ENCODE measurements at places on chromosomes 2 and 18.
A peak's percentile ranks its signal among the peaks of the same experiment; 100 is the strongest.

- no peak for DNase-seq
These were observed 16.0 kb upstream of the CATIP start for GRCh38 chr2:218340656-218341055.

- no peak for DNase-seq
These were observed 93.5 kb downstream of the CAPN13 start for GRCh38 chr2:30713698-30714097.

DNA sequence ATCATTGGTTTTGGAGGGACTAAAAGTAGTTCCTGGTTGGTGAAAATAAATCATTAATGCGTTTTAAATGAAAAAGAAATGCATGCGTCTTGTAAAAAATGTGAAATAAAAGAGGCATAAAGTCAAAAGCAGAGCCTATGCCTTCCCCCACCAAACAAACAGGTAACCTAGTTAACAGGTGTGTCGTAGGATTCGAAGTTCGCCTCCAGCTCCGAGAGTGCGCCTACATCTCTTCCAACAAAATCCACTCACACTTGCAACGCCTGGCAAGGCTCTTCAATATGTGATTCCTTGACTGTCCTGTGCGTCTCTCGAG, 677 bp upstream of the SMAD4 start:
- no peak for DNase-seq

GRCh38 chr2:20093263-20094141, 42.1 kb upstream of the LAPTM4A start:
- DNase-seq = no peak

- DNase-seq = peak; percentile 91
These were observed 30.6 kb downstream of the RTN4 start for GRCh38 chr2:55019526-55020258.

GRCh38 chr18:34818064-34818463, 108.0 kb downstream of the DTNA start:
- DNase-seq = no peak

DNA sequence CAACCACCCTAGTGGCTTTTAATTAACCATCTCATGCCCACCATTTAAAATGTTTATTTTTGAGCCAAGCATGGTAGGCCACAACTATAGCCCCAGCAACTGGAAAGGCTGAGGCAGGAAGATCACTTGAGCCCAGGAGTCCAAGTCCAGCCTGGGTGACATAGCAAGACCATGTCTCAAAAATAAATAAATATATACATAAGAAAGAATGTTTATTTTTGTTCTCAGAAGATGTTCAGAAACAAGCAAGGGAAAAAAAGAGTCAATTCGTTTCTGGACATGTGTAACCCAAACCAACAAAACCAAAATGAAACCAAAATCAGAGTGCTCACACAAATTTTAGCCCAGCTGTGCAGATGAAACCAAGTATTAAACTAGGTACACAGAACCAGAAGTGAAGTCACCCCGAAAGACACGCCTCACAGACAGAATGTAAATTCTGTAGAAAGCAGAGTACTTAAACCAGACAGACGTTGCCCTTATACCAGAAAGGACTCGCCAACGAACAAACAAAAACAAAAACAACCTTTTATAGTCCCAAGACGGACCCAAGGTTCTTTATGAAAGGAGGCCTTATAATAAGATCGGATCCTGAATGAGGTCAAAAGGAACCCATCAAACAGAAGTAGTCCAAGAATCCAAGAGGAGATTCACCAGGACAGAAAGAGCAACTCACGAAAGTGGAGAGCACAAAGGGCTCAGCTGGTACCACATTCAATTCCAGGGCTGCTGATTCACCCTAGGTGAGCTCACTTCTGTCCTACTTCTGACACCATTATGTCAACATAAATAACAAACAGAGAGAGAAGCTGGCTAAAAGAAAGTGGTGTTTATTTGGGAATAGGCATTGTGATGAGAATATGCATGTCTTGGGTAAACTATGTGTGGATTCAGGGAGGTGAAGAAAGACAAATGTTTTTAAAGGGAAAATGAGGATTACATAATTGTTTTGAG, 31.8 kb upstream of the MTCL1 start:
- DNase-seq = no peak

DNA sequence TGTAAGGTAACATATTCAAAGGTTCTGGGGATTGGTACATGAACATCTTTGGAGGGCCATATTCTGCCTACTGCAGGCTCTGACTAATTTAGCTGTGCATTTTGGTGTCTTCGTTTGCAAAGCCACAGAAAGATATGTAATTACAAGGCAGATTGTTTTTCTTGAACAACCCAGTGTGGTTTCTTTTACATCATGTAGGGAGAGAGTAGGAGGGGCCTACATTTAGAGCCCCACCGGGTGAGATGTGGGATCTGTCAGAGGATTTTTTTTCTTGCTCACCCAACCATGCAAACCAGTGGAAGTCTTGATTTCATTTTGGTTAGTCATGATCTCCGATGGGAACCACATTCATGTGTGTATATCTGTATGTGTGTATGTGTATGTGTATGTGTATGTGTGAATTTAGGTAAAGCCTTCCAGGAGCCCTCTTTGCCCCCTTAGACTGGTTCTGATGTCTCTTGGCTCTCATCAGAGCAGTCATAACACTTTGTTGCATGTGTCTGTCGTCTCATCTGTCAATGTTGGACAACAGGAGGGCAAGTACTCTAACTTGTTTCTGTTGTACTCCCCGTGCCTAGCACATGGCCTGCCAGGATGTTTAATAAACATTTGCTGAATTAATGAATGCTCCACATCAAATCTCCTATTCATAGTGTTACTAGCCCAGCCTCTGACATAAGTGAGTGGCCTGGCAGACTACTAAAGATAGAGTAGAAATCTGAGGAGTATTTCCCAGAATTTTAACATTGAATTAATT, 239.9 kb downstream of the MTX2 start:
- no peak for DNase-seq

- no peak for DNase-seq
These were observed 4.5 kb downstream of the RHOB start for GRCh38 chr2:20451341-20451740.

DNA sequence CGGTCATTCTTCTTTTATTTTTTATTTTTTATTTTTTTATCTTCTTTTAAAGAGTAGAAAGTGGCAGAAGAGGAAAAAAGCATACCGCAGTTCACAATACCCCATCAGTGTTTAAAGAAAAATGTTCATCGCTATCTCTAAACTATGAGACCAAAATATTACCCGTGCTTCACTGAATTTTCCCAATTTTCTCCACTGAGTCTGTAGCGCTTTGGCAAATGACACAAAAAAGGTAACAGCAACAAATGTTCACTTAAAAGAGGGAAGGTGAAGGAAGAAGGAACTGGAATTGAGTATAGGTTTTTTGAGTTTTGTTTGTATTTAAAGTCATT, 15.1 kb upstream of the RIOK3 start:
- no peak for DNase-seq

Data from AML-193 (cell line).